ENCODE measurements at places on chromosomes 3 and 15. TPM values are rescaled to one million over a fixed set of nuclear protein-coding genes. Genes with fewer than 3 reads are reported as not detected.

The MORC1 gene
- total RNA-seq = 0.59 TPM

The TTC21A gene
- 13.4 TPM for total RNA-seq

The PATL2 gene
- 2.0 TPM for total RNA-seq

The SLC15A2 gene
- total RNA-seq = 42.3 TPM

The CMC1 gene
- total RNA-seq = 8.5 TPM

The GP9 gene
- total RNA-seq = 0.72 TPM

The PLSCR5 gene
- 0.88 TPM for total RNA-seq

The SOX14 gene
- total RNA-seq = 0.39 TPM

The PLCL2 gene
- 57.5 TPM for total RNA-seq

The DUSP7 gene
- total RNA-seq = 13.8 TPM

The SAMMSON gene
- 0.17 TPM for total RNA-seq

The RLBP1 gene
- 3.6 TPM for total RNA-seq

The SAMD7 gene
- not detected for total RNA-seq

The GPR62 gene
- 4.6 TPM for total RNA-seq

The NANOGP8 gene
- total RNA-seq = 0.61 TPM

The SLC9C1 gene
- total RNA-seq = 0.72 TPM

The CLDN11 gene
- 413 TPM for total RNA-seq

The ERC2 gene
- total RNA-seq = 24.0 TPM

The A4GNT gene
- not detected for total RNA-seq

All from spinal cord (tissue), 10 donors.